ENCODE measurements at places on chromosomes 5 and 9.

- DNase-seq: no peak
These were observed 51.3 kb downstream of the TGFBI start for GRCh38 chr5:136080113-136080482.

DNA sequence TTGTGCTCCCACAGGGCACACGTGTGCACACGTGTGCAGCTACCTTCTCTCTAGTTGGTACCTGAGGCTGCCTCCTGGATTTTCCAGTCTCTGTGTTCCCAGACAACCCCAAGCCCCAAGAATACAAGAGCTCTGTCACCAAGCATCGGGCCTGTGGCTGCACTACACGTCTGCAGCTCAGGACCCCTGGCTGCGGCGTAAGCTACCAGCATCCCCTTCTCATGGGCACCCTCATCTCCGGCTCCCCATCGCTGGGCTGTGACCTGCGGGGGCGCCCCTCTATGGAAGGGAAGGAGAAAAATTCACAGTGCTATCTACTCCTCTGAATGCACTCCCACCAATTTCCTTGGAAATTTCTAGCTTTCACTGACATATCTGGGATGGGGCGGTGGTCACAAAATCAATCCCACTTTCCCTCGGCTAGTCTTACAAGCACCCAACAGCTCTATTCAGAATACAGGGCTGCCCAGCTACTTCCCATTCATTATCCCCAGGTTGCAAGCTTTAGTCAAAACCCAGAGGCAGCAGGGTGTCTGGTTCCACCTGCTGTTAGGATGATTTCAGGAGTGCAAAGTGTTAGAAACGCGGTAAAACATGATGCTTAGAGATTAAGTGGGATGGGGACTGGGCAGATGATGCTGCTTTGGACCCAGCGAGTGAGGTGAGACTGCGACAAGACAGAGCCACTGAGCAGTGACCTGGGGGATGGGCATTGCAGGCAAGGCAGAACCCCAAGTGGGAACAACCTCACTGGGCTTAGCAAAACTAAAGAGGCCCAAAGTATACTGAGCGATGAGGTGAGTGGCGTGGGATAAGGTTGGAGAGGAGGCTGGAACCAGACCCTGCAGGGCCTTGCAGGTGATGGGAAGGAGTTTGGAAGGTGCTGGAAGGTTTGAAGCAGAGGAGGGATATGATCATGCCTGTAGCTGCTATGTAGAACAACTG is 121.7 kb downstream of the KCNIP1 start:
- peak; percentile 14 for DNase-seq

DNA sequence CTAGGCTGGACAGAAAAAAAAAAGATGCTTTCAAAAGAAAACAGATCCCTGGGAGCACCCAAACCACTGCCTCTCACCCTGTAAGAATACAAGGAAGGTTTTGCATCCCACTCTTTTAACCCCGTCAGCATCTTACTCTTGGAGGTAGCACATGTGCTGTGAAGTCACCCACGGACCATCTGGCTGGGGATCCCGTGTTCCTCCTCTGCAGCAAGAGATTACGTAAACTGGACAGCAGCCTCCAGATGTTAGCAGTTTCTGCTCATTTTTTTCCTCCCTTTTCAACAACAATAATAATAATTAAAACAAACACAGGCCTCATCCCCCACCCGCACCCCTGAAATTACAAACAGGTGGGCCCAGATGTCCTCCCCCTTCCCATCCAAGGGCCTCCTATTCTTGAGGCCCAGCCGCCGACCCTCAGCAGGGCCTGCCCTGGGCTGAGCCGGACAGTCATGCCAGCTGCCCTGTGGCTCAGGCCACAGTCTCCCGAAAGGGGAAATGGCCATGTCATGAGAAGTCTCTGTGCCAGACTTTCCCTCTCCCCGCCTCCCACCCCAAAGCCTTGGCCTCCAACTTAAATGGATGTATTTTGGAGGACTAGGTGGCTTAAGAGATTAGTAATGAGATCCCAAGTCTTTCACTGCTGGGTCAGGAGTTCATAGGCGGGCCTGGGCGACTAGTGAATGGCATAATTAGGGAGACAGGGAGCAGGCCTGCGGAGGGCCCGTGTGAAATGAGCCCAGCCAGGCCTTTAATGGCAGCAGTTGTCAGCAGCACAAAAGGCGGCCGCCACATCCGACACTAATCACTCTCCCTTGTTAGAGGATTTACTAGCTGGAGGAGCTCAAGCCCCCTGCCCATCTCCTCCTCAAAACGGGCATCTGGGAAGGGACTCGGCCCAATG is 165.1 kb downstream of the PAPPA start:
- DNase-seq: peak; percentile 46

DNA sequence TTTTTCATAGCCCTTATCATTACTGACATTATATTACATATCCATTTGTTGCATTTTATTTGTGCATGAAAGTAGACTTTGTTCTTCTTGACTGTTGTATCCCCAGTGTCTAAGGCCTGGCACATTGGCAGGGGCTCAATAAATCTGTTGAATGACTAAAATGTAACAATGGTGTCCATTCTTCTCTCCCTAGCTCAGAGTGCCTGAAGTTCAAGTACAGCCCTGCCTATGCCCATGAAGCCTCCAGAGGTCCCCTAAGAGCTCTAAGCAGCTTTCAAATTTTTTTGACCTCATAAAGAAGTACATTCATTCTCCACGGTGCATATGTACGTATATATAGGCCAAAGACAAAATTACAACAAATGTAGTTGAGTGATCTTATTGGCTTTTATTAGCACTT is 4.2 kb upstream of the BSPRY start:
- DNase-seq: no peak

DNA sequence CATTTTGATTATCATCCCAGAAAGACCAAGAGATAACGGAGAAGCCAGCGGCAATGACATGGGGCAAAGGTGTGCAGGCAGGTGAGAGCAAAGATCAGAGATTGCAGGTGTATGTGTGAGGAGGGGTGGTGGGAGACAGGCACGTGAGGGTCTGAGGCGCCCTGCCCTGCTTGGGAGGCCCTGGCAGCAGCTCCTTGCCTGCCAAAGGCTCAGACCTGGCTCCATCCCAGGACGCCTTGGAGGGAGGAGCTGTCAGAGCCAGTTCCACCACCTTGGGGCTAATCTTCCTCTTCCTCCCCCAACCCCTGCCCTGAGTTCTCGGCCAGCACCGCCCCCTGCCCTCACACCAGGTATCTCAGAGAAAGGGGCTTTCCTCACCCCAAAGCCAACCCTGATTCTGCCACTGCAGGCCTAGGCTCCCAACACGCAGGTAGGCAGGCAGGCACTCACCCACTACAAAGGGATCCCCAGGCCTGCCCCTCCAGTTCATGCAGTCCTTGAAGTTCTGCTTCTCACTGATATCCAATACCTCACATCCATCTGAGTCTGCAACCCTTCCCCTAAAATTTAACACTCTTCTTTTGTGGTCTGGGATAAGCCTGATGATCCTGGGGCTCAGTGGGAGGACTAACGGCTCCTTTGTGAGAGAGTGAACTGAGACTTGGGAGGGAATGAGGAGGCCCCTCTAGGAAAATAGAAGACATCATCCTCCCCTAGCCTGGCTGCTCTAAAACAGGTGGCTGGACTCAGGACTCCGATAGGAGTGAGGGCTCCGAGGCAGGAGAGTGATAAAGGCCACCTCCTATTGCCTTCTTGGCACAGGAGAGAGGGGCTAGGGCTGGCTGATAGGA is 1.8 kb downstream of the AQP3 start:
- DNase-seq: no peak

DNA sequence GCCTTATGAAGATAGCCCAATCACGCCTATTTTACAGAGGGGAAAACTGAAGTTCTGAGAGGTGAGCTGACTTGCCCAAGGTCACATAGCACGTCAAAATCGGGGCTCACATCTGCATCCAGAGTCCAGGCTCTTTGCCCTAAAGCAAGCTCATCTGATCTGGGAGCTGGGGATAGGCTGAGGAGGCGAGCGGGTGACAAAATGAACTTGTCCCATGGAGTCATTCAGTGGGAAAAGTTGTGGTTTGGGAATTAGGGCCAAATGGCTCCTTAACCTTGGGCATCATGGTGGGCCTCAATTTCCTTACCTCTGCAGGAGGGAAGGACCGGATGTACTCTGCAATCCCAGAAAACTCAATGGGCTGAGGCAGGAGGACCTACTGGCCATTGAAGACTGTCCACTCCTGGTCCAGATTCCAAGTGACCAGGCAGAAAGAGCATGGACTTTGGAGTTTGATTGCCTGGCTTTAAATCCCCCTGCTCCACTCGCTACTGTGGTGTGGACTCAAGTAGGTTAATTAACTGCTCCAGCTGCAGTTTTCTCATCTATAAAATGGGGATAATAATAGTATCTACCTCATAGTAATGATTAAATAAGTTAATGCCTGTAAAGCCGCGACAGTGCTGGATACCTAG is 160.4 kb downstream of the RGS3 start:
- DNase-seq: no peak

Measured in NCI-H2171 treated with DMSO at 0.1 percent for 48 hours (cell line).